ENCODE measurements at places on chromosomes 2 and 18.

DNA sequence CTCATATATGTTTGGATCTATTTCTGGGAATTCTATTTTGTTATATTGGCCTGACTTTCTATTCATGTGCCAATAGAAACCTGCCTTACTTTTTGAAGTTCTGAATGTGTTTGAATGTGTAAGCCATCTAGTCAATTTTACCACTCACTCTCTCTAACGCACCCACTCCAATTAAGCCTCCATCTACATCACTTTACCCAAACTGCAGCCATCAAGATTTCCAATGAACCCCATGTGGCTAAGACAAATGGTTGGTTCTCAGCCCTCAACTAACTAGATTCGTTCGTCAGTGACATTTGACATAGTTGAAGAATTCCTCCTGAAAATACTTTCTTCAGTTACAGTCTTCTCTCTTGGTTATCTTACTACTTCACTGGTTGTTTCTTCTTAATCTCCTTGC, 137.3 kb upstream of the FSHR start:
- no peak for DNase-seq

- DNase-seq = no peak
These were observed 37.0 kb downstream of the TGFA start for GRCh38 chr2:70516596-70516995.

GRCh38 chr2:172693037-172693436, 42.6 kb upstream of the RAPGEF4 start:
- peak; percentile 14 for DNase-seq

DNA sequence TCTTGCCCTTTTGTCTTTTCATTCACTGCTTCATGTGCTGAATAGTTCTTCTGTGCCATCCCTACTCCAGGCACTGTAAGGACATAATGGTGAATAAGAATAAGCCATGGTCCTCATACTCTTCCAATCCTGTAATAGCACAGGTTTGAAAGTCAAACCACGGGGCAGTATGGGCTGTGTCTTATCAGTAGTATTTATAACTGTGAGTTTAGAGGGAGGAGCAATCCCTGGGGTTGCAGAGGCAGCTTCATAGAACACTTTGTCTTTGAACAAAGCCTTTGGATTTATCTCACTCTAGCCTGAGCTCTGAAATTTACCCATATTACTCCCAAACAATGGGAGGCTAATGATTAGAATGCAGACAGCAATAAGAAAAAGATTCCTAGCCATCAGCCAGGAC, 30.2 kb upstream of the ALK start:
- no peak for DNase-seq

- DNase-seq = no peak
These were observed 2012.5 kb upstream of the LRRTM1 start for GRCh38 chr2:82317012-82317411.

DNA sequence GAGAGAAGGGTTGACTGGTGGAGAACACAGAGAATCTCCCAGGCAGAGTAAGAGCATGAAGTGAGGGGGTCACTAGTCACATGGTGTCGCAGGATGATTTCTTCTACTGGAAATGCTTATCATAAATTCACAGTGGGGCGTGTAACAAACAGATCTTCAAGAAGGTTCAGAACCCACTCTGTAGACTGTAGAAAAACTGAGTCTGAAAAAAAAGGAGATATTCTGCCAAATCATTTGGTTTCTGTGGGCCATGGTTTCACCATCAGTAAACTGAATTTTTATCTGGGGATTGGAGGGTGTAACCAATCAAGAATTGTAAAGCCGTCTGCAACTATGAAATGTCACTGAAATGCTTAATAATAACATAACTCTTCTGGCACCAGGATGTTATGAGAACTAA, 15.0 kb downstream of the TPGS2 start:
- DNase-seq = no peak

GRCh38 chr2:64296140-64296480, 151.9 kb upstream of the PELI1 start:
- DNase-seq = no peak

GRCh38 chr2:36376992-36377738, 21.6 kb downstream of the CRIM1 start:
- DNase-seq = no peak

GRCh38 chr2:101770726-101771125, 73.2 kb downstream of the MAP4K4 start:
- DNase-seq = no peak

- DNase-seq = no peak
These were observed 34.1 kb downstream of the HK2 start for GRCh38 chr2:74867841-74868658.

DNA sequence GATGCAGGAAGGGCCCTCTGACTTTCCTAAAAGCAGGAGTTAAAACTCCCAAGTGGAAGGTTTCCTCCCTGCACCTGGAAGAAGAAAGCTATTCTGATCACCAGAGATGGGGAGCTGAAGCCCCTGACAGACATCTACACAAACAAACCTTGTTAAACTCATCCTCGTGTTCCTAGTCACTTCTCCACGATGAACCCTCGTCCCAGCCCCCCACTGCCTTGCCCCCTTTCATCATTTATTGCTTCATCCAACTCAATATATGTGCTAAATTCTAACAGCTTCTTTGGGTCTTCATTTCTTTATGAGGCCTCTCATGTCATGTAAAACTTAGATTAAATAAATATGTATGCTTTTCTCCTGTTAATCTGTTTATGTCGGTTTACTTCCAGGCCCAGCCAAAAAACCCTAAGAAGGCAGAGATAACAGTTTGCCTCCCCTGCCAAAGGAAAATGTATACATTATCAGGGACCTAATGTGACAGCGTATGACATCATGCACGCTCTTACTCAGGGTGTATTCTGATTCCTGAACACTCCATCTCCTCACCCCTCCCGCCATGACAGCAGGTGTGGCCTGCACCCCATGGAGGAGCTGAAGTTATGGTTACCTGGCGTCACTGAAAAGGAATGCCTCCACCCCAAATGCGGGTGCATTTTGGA, 287.2 kb downstream of the STK39 start:
- DNase-seq = no peak

- no peak for DNase-seq
These were observed 23.9 kb upstream of the CAVIN2 start for GRCh38 chr2:191870744-191871143.

DNA sequence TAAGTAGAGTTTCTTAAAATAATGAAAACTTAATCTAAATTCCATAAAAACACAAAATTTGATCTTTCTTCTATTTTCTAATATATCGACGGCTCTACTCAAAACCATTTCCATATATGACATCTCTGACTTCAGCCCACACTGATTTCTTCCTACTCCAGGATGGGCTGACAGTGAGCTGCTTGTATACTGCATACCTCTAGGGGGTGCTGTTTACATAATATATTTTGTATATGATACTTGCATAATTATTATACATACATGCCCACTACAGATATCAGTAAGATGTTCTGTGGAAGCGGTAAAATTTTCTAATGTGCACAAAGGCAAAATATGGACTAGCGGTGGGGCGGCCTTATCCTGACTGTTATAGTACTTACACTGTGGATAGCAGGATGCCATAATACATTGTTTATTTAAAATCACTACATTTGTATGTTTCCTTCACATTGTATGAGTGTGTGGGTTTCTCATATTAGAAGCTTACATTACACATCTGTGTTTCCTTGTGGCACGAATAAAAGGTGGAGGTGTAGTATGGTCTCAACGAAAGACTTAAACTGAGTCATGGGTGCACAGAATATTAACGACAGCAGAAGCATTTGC, 66.1 kb upstream of the NXPH2 start:
- DNase-seq = no peak

GRCh38 chr18:5456577-5457461, 87.0 kb downstream of the EPB41L3 start:
- DNase-seq = peak; percentile 33

All from CD4-positive, alpha-beta T cell treated with Interleukin-6 for 4 hours (primary cell).